ENCODE measurements at places on chromosomes 12 and 14.

DNA sequence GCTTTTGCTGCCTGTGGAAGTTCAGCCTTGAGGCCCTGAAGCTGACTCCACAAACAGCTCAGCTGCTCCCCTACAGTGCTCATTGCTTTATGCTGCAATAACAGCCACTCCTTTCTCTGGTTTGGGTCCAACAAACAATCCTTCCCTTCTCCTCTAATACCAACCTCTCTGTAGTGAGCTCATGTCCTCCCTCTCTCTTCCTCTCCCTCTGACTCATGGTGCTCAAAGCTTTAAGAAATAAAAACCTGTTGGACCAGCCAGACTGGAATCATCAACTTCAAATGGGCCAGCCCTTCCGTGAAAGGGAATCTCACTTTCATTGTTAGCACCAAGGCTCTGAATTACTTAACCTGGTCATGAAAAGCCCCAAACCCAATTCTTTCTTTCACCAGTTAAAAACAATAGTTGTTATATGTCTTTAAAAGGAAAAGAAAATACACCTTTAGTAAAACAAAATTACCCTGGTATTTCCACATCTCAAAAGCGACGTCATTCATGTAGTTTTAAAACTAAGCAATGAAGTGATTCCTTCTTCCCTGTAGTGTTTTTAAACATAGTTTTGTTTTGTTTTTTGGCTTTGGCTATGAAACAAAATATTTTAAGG, 126.4 kb downstream of the DUSP6 start:
- no peak for DNase-seq

DNA sequence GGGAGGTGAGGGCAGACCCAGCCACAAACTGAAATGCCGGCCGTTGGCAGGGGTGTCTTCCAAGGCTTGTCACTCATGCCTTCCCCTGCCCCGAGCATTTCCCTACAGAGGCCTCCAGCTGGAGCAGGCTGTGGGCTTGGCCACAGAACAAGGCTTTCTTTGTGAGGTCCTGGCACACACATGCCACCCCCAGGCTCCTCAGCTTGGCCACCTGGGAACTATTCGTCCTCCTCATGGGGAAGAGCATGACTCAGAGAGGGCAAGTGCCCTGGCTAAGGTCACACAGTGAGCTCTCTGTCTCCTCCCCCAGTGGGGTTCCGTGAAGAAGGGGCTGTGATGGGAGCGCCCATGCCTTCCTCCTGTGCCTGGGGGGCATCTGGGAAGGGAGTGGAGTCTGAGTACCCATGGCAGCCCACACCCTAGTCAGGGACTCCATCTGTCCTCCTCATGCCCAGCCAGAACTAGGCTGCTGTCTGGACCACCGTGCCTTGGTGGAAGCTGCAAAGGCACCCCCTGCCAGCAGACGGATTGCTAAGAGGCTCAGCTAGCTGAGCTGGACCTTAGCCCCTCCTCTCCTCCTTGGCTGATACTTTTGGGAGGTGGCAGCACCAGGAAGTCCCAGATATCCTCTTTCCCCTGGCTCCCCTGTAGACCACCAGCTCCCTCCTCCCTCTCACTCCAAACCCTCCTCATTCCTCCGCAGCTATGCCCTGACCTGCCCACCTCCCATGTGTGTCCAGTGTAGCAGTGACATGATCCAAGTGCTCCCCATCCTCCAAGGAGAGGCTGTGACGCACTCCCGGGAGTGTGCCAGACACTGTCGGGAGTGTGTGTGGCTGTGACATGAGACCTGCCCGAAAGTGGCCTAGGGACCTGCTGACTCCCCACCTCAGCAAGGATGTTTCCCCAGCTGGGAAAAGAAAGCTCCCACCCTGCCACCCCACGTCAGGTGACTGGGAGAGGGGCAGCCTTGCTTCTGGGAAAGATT, 21.4 kb downstream of the ABCB9 start:
- no peak for DNase-seq

DNA sequence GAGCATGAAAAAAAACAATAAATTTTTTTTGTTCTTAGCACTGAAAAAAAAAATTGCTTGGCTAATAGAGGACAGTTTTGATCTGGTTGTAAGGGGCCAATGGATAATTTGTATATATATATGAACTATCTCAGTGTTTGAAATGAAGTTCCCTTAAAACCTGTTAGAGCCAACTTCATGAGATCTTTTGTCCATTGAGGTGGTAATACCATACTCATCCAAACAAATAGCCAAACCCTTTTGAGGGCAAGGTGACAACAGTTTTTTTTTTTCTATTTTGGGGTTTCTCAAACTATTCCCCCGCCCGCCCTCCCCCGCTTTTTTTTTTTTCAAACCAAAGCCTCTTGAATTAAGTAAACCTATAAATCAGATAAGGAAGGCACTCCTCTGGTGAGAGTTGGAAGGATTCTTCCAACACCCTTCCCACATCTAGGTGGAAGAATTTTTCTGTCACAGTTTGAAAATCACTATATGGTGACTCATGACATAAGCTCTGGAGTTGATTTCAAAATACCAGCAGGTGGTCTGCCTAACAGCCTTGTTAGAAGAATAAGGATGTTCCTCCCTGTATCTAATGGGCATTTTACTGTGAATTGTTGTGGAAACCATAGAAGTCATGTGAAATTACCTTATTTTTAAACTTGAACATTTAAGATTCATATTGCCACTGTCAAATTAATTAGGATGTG, 10.2 kb downstream of the ARHGAP5 start:
- DNase-seq: no peak

DNA sequence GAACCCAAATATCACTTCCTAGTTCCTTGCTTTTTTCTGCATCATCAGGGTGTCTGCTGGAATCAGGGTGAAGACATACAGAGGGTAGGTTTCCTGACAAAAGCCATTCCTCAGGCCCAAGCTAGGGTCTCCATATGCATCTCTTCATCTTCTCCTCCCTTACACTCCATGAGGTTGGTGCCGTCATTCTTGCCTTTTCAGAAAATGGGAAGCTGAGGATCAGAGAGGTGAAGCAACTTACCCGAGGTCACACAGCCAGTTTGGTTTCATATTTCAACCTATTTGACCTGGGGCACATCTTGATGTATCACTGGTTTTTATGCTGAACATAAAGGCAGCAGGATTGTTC, 7.3 kb upstream of the FAM222A start:
- no peak for DNase-seq

DNA sequence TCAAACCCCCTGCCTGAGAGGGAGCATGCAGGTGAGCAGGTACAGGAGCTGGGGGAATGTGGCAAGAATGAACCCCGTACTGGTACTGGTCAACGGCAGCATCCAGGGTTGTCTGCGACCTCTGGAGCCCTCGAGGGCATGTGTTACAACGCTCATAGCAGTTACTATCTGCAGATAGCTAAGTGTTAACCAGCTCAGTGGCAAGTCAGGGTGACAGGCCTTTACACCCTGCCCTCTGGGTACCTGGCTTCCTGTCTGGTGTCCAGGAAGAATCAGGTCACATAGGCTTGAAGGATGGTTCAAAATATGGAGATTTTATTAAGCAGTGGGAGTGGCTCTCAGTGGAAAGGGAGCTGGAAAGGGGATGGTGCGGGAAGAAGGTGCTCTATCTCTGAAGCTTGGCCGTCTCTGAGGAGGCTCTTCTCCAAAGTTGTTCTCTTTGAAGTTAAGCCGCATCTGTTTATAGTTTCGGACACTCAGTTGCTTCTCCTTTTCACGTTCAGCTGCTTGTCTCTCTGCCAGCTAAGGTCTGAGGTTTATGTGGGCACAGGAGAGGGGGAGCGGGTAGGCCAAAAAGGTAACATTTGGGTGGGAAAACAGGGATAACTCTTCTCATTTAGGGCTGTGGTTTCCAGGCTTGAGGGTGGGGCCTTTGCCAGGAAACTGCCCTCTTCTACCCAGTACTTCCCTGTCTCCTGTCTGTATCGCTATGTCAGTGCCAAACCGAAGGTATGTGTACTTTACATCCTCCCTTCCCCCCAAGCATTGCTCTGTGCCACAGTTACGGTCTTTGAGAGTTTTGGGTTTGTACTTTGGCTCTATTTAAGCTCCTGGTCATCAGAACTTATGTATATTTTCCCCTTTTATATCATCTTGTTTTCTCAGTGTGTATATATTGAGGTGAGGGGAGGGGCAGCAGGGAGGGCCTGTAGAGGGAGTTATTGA, 305.8 kb downstream of the RGS6 start:
- no peak for DNase-seq

GRCh38 chr12:88562151-88562550, 18.1 kb downstream of the KITLG start:
- DNase-seq: no peak

DNA sequence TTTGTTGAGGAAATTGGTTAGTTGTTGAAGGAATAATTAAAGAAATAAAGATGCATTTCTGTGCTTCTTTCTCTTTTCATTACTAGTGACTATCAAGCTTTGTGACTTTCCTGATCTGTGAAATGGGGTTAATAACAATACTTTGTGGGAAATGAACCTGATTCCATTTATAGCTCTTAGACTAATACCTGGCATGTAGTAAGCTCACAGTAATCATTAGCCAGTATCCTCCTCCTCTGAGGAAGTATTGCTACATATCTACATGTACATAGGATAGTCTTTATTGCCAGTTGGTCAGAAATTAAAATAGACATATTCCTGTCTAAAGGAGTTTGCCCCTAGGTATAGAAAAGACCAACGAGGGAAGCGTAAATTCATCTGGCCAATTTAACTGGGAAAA, 1.8 kb upstream of the CCDC198 start:
- no peak for DNase-seq

Data from CD4-positive, alpha-beta T cell treated with Interleukin-4 for 4 hours (primary cell).